ENCODE measurements at places on chromosomes 2 and 18. TPM values are rescaled to one million over a fixed set of nuclear protein-coding genes. Genes with fewer than 3 reads are reported as not detected.

RPRM gene
- total RNA-seq: not detected

FOXD4L1 gene
- not detected for total RNA-seq

MRO gene
- 0.66 TPM for total RNA-seq

ERFE gene
- 0.98 TPM for total RNA-seq

UGT1A6 gene
- total RNA-seq: not detected

SERPINB2 gene
- total RNA-seq: 16.2 TPM

IL1R1 gene
- 127 TPM for total RNA-seq

DNAJC5G gene
- not detected for total RNA-seq

SH3BP4 gene
- total RNA-seq: 28.5 TPM

GREB1 gene
- 83.6 TPM for total RNA-seq

LRATD1 gene
- total RNA-seq: 10.0 TPM

AOX1 gene
- total RNA-seq: 111 TPM

GRCh38 chr2:170973225-170973491 is 44.1 kb downstream of the GORASP2 start:
- H3K36me3 ChIP-seq: no peaks in the 10 kb centered on the region
- H3K27me3 ChIP-seq: no peaks in the 10 kb centered on the region
- no peak for DNase-seq
- H3K4me3 ChIP-seq: peak overlapping the region; percentile 84
- H3K27ac ChIP-seq: peak overlapping the region; percentile 16

GRCh38 chr2:57877811-57878170 is 168.8 kb upstream of the VRK2 start:
- no peaks in the 10 kb centered on the region for H3K4me1 ChIP-seq
- H3K27me3 ChIP-seq: no peaks in the 10 kb centered on the region
- no peaks in the 10 kb centered on the region for H3K36me3 ChIP-seq
- H3K27ac ChIP-seq: no peak overlapping the region
- no peak for DNase-seq

GRCh38 chr2:160207804-160208654 is 8.0 kb upstream of the ITGB6 start:
- DNase-seq: peak; percentile 82
- peaks cover 10% of the 10 kb centered on the region for H3K4me1 ChIP-seq
- H3K27ac ChIP-seq: peak overlapping the region; percentile 89
- no peaks in the 10 kb centered on the region for H3K27me3 ChIP-seq

DNA sequence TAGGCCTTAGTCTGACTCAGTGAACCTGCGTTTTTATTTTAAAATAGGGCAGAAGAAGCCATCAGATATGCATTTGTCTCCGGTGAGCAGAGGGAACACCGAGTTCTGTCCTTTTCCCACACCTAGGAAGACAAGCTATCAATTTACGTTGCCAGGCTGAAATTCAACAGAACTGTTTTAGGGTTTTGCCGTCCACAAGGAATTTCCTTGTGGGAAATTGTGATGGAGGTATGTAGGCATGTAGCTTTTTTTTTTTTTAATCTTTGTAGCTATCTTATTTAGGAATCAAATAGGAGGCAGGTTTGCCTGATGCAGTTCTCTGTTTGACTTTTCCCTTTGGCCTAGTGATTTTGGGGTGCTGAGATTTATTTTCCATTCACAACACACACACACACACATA is 62.0 kb upstream of the ASAP2 start:
- DNase-seq: no peak
- no peaks in the 10 kb centered on the region for H3K36me3 ChIP-seq
- H3K4me1 ChIP-seq: peaks cover 4% of the 10 kb centered on the region
- H3K27ac ChIP-seq: no peak overlapping the region

DNA sequence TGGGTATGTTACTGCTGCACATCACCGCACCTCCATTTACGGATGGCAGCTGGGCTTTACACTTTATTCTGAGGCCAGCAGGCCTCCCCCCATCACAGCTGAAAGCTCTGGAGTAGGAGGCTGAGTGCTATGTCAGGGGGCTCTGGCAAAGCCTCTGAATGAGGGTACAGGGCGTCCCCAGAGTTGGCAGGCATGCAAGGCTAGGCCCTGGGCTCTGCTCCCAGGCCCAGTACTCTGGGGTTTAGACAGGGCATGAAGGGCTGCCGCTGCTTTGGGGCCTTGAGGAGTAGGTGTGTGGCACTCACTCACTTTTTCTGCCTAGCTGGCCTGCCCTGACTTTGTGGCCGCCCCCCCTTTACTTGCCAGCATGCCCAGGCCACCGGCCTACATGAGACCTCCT is 90.8 kb downstream of the WDSUB1 start:
- no peaks in the 10 kb centered on the region for H3K4me1 ChIP-seq
- no peak overlapping the region for H3K27ac ChIP-seq
- peaks cover 9% of the 10 kb centered on the region for H3K36me3 ChIP-seq
- H3K4me3 ChIP-seq: no peak overlapping the region

- no peaks in the 10 kb centered on the region for H3K36me3 ChIP-seq
- H3K4me1 ChIP-seq: no peaks in the 10 kb centered on the region
- no peak overlapping the region for H3K27ac ChIP-seq
- no peaks in the 10 kb centered on the region for H3K27me3 ChIP-seq
Measured at GRCh38 chr2:53460347-53460746, 307.3 kb upstream of the CHAC2 start.

DNA sequence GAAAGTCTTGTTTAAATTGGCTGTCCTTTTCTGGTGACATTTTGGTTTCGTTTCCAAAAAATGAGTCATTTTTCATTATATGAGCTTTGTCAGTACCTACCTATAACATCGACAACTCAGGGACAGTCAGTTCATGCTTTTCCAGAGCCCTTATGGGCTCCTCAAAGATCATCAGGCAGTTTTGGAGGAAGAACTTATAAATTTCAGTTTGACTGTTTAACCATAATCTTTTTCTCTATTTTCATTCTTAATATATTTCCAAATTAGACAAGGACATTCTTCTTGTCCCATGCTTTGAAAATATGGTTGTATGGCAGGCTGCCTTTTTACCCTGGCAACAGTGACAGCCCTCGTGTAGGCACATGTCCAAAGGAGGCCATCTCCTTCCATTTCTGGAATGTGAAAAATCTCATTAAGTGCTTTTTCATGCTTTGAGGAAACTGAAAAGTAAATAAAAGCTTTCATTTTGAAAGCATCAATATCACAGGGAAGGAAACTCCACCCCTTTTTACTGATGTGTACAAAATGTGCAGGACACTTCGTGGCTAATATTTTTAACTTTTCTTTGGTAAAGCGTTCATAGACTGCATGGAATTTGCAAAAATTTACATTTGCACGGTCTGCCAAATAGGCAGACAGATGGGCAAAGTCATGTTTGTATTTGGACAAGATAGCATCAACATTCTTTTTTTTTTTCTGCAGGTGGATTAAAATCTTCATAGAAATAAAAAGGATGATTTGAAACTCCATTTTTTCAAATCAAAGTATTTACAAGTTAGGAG is 7.2 kb upstream of the PROC start:
- DNase-seq: no peak
- no peak overlapping the region for H3K4me3 ChIP-seq
- H3K36me3 ChIP-seq: no peaks in the 10 kb centered on the region
- H3K27ac ChIP-seq: peak overlapping the region; percentile 71
- H3K27me3 ChIP-seq: no peaks in the 10 kb centered on the region
- no peaks in the 10 kb centered on the region for H3K4me1 ChIP-seq

DNA sequence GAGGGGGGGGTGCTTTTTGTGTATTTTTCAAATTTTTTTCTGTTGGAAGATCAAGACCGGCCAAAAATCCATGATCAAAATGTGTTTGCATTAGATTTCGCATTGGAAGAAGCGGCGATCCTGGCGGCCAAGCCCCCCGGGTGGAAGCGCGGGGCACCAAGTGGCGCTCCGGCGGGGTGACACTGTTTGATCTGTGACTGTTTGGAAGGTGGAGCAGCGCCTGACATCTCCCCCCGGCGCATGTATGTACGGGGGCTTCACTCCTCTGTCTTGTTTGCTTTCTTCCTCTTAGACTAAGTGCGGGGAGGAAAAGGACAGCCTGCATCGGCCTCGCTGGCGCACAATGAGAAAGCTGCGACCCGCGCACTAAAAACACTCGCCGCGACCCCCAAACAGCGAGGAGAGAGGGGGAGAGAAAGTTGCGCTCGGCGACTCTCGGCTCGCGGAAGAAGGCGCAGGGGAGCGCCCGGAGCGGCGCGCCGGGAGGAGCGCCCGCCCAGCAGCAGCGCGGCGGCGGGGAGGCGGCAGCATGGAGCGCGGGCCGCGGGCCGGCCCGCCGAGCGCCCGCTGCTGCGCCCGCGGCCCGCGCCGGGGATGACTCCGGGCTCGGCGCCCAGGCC is 515 bp downstream of the TSHZ1 start:
- no peaks in the 10 kb centered on the region for H3K36me3 ChIP-seq
- H3K4me3 ChIP-seq: peak overlapping the region; percentile 94
- H3K4me1 ChIP-seq: peaks cover 3% of the 10 kb centered on the region
- no peak for DNase-seq
- no peaks in the 10 kb centered on the region for H3K27me3 ChIP-seq

DNA sequence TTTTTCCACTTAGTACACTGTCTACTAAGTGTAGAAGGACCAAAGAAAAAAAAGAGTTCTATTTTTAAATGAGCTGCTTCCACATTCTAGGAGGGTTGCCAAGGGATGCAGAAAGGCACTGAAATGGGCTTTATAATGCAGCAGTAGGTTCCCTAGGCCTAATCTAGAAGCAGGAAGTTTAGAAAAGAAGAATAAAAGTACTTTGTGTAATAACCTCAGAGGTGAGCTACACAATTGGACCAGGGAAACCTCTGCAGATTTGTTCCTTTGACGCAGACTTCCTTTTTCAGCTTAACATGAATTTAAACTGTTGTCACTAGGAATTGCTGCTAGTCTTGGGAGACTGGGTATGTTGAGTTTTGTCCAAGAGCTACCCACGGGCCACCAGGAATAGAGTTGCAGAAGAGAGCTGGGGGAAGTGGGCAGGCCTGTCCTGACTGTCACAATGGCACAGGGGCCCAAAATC is 34.6 kb upstream of the RAB1A start:
- no peak overlapping the region for H3K4me3 ChIP-seq
- no peak for DNase-seq

DNA sequence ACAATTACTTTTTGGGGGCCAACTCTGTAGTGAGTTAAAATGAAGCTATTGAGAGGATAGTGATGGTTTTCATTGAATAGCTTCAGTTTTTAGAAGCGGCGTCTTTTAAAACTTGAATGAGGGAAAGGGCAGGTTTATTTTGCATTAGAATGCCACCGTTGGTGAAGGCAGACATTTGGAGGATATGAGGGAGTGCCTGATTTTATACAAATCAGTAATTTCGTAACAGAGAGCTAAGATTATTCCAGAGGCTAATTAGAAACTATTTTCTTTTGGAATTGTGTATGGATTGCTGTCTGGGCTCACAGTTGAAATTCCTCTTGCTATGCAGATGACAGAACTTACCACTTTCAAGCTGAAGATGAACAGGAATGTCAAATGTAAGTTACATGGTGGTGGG is 67.6 kb downstream of the ITGB1BP1 start:
- no peaks in the 10 kb centered on the region for H3K27me3 ChIP-seq
- DNase-seq: no peak
- H3K4me1 ChIP-seq: no peaks in the 10 kb centered on the region
- peaks cover 3% of the 10 kb centered on the region for H3K36me3 ChIP-seq

DNA sequence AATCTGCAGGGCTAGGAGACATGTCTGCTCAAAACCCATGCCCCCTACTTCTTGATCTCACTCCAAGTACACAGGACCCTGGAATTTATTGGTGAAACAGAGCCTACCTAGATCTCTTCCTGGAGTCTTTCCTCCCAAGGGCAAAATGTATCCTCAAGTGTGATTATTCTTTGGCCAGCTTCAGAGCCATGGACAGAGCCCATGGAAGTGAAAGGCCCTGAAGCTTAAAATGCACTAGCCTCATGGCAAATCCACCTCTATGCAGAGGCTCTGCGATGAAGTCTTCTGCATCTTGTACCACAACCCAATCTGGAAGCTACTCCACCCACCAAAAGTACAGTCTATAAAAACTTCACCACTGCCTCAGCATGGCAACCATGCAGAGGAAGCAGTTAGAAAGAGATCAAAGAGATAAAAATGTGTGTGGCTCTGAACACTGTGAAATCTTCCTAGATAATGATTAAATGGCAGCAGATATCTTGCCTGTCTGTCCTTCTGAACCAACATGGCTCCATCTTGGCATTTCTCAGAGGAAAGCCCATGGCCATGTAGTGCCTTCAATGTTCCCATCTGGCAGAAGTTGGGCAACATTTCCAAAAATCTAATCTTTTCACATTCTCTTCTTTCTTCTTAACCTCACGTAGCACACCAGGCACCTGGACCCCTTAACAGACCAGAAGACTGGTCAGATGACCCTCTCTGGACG is 142.9 kb upstream of the KLF7 start:
- no peaks in the 10 kb centered on the region for H3K36me3 ChIP-seq
- H3K27me3 ChIP-seq: no peaks in the 10 kb centered on the region
- H3K27ac ChIP-seq: no peak overlapping the region
- H3K4me3 ChIP-seq: no peak overlapping the region
- DNase-seq: no peak

DNA sequence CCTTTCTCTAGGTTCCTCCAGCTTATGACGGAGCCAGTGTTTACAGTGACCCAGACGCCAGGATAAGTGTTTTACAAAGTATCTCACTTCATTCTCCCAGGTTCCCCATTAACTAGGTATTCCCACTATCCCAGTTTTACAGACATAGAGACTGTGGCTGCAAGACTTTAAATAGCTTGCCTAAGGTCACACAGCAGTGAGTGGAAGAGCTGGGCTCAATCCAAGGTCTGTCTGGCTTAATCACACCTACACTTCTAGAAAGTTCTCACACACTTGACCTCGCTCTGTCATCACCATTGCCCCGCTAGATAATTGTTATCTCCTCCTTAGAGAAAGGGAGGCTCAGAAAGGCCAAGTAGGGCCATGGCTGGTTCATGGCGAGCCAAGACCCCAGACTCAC is 110.2 kb downstream of the ANTXR1 start:
- H3K4me3 ChIP-seq: no peak overlapping the region
- H3K36me3 ChIP-seq: no peaks in the 10 kb centered on the region
- H3K4me1 ChIP-seq: peaks cover 3% of the 10 kb centered on the region
- no peaks in the 10 kb centered on the region for H3K27me3 ChIP-seq

DNA sequence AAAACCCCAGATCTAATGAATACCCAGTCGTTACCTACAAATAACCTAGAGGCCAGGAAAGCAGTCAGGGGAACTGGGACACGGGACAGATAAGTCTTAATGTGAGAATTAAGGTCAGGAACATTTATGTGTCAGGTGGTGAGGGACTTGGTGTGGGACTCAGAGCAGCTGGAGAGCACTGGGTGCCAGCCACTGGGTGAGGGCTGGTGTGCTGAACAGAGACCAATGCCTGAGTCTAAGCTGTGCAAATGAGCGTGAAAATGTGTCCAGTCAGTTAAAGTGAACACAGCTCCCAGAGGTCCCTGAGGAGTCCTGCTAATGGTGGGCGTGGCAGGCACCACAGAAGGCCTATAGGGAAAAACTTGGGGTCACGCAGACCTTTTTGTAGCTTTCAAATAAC is 225.9 kb downstream of the C1D start:
- DNase-seq: no peak
- H3K4me1 ChIP-seq: no peaks in the 10 kb centered on the region
- H3K27me3 ChIP-seq: no peaks in the 10 kb centered on the region
- no peak overlapping the region for H3K27ac ChIP-seq
- no peaks in the 10 kb centered on the region for H3K36me3 ChIP-seq
- H3K4me3 ChIP-seq: no peak overlapping the region

DNA sequence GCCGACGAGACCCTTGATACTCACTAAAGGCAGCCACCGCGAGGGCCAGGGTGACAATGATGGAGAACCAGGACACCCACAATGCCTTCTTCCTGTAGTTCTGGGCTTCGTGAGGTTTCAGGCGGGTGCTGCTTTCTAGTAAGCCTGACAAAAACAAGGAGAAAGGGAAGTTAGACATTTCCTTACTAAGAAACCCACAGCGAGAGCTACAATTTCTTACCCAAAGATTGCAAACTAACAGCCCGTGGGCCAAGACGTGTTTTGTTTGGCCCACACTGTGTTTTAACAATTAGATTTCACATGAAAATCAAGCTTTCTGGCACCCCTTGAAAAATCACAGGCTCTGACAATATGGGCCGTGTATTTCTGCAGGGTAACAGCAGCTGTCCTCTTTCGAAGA is 5.6 kb downstream of the TMEM163 start:
- no peak overlapping the region for H3K27ac ChIP-seq
- no peaks in the 10 kb centered on the region for H3K36me3 ChIP-seq
- no peaks in the 10 kb centered on the region for H3K27me3 ChIP-seq
- H3K4me1 ChIP-seq: no peaks in the 10 kb centered on the region
